ENCODE measurements at places on chromosomes 7 and 10. TPM values are rescaled to one million over a fixed set of nuclear protein-coding genes. Genes with fewer than 3 reads are reported as not detected.

DNA sequence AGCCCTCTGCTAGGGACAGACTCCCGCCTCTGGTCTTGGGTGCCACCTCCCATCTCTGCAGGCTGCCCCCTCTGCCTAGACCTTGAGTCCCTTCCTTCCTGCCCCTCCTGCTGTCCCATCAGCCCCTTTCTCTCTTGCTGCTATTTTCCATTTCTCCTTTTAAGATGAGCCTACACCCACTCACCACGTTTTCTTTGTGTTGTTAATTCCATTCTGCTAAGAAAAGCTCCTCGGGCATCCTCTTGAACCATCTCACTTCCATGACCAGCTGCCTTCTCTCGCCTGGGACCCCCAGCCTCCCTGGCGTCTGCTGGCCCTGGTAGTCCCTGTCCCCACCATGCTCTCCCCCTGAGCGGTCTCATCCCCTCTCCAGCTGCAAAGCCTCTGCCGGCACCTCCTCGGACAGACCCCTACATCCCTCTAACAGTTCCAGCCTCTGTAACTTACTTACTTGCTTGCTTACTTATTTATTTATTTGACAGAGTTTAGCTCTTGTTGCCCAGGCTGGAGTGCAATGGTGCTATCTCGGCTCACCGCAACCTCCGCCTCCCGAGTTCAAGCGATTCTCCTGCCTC, 95.8 kb upstream of the SH2B2 start:
- no peak for DNase-seq

DNA sequence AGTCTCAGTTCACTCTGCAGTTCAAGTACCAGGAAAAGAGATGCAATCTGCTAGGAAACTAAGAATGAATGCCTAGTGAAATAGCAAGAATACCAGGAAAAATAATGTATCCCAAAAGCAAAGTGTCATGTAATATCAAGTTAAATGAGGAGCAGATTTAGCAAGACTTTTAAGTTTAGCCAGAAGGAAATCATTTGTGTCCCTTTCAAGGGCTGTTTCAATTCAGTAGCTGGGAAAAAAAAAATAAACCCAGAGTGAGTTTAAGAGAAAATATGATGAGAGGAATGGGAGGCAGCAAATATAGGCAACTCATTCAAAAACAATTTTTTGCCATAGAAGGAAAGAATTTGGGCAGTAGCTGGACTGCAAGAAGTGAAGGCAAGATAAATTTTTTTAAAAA, 135.8 kb downstream of the DGKB start:
- DNase-seq: no peak

DNA sequence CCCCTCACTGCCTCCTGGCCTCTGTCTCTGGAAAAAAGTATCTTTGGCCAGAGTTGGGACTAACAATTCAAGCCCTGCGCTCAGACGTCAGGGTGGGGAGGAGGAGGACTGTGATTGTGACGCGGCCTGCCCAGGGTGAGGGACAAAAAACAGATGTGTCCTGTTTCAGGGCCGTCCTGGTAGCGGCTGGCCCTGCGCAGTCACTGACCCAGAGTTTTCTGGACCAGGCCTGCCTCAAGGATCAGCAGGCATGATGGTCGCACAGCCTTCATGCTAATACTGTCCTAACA, 110.1 kb downstream of the CYTH3 start:
- no peak for DNase-seq

Gene TACR2
- not detected for total RNA-seq

Gene EVX1
- not detected for total RNA-seq
